ENCODE measurements at places on chromosomes 11 and 22.

GRCh38 chr22:26848244-26848920 is 191.0 kb downstream of the MIAT start:
- DNase-seq = peak; percentile 68

- no peak for DNase-seq
Measured at GRCh38 chr22:32421484-32421883, 9.4 kb upstream of the RTCB start.

GRCh38 chr11:498297-499181 is 8.5 kb downstream of the RNH1 start:
- peak; percentile 47 for DNase-seq

DNA sequence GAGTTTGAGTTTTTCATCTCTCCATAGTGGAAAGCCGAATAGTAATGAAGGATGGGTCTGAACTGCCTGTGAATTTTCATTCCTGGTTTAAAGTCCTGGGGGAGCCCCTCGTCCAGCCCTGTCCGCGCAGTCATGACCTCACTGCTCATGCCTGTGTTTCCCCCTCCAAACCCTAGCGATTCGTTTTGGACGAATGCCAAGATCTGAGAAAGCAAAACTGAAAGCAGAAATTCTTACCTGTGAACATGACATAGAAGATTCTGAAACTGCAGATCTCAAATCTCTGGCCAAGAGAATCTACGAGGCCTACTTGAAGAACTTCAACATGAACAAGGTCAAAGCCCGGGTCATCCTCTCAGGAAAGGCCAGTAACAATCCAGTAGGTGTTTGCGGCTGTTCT is 30.5 kb downstream of the CDPF1 start:
- no peak for DNase-seq

GRCh38 chr22:23574877-23575276 is 5.2 kb downstream of the IGLL1 start:
- DNase-seq = no peak
